ENCODE measurements at places on chromosomes 4 and X.

GRCh38 chrX:68941385-68941952, 112.6 kb downstream of the EFNB1 start:
- peak; percentile 2 for DNase-seq

GRCh38 chr4:122285285-122285684, 93.5 kb upstream of the ADAD1 start:
- no peak for DNase-seq

GRCh38 chr4:154030746-154031145, 241.9 kb upstream of the SFRP2 start:
- DNase-seq, result no peak

GRCh38 chr4:153997516-153997915, 208.6 kb upstream of the SFRP2 start:
- DNase-seq, result no peak

- no peak for DNase-seq
Measured at GRCh38 chrX:23785580-23785979, 2.6 kb downstream of the SAT1 start.

DNA sequence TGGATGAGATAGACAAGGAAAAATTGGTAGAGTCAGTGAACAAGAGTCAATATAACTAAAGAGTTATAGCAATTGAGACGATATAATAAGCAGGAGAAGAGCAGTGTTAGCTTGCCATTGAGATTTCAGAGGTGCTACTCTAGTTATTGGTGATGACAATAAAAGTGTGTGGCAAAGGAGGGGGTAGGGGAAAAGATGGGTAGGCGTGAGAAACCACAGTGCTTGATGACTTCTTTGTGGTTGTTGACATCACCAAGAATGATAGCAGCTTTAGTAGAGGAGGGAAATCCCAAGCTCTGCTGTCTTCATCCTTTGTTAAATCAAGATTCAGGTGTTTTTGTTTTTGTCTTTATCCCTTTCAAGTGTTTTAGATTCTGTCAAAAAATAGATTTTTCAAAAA, 179.9 kb upstream of the PPP3CA start:
- no peak for DNase-seq

GRCh38 chr4:162506253-162506652, 342.5 kb upstream of the FSTL5 start:
- no peak for DNase-seq

GRCh38 chr4:120266602-120267001, 200.0 kb upstream of the MAD2L1 start:
- DNase-seq, result no peak

DNA sequence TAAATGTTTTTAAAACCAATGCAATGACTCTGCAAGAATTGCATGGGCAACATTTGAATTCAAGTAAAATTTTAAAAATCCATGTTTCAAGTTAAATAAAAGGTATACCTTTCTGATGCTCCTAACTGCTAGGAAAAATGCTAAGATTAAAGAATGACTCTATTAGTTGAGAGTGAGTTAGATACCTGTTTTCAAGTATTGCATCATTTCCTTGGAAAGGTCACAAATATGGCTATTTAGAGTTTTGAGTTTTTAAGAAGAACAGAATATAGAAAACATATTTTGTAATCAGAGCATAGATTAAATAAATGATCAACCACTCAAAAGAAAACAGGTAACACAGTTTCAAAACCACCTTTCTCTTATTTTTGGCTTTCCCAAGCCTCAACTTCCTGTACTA, 18.3 kb upstream of the NPY2R start:
- no peak for DNase-seq

DNA sequence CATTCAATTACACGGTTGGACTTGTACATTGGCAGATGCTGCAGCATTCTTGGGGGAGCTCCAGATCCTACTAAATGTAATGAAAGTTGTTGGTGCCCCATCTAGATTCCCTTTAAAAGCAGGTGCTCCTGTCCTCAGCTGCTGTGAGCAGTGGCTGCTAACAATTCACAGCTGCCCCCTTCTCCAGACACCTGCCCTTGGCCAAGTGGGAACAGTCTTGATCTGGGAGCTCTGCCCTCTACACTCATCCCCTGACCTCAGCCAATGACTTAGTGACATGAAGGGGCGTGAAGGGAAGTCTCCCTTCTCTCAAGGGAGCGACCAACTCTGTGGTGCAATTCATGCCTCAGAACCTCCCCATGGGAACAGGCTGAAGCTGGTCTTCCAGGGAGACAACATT, 125.7 kb downstream of the EIF4E start:
- no peak for DNase-seq

GRCh38 chr4:70721747-70722146, at the start of gene RUFY3:
Gene RUFY3 (plus strand): TSS chr4:70721964. CDS start chr4:70722574, 610 bp downstream.
- DNase-seq, result peak; percentile 92

DNA sequence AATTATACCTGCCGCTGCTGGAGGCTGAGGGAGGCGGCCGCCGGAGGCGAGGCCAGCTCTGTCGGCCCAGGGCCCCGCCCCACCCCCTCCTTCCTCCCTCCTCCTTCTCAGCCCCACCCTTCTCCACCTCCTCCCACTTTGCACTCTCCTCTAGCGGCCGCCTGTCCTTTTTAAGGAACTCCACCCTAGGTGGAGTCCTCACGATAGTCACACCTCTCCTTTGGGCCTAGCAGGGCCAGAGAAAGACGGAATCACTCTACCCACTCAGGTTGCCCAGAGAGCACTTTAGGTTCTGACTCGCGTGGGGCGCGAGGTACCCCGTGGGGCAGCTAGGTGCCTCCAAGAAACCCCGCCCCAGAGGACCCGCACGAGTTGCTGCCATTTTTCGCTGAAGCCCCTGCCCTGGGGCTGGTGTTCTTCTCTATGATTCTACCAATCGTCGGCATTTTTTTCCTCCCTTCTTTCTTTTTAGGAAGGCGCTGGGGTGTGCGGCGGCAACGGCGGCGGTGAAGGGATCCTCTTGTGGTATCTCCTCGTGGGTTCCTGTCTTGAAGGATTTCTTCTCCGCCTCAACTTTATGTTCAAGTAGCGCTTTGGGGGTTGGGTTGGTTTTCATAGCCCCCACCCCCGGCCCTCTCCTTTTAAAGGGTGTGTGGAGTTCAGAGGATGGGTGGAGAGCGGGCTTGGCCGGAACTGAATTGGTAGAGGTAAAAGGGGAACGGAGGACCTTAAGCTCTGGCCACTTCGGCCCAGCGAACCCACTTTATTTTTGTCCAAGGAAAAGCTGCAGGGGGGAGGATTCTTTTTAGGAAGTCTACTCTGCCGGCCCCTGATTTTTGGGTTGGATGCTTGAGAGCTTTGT, at the start of gene KLF8:
KLF8 (plus strand) TSS at position 136 of the 862 bp plus-strand sequence. CDS start 979 bp downstream, outside the sequence.
- peak; percentile 34 for DNase-seq

DNA sequence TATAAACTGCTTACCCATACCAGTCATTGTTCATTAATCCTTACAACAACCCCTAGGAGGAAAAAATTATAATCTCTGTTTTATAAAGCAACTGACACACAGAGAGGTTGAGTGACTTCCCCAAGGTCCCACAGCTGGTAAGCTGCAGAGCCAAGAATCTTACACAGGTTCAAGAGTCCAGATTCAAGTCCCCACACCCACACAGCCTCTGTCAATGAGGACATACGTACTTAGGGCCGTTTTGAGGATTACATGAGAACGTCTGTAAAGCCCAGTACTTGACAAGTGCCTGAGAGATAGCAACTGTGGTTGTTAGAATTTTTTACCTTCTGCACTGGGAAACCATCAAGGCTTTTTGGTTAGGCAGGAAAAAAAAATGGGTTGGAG, 556 bp upstream of the SLC25A43 start:
- DNase-seq, result no peak

GRCh38 chr4:55410431-55410830, 14.7 kb downstream of the TMEM165 start:
- DNase-seq, result no peak
